ENCODE measurements at places on chromosomes 5 and 9. TPM values are rescaled to one million over a fixed set of nuclear protein-coding genes. Genes with fewer than 3 reads are reported as not detected.

- peak; percentile 44 for DNase-seq
These were observed 981.2 kb downstream of the TLE4 start for GRCh38 chr9:80552931-80553330.

GRCh38 chr9:27712806-27713205, 139.5 kb upstream of the C9orf72 start:
- no peak for DNase-seq

DNA sequence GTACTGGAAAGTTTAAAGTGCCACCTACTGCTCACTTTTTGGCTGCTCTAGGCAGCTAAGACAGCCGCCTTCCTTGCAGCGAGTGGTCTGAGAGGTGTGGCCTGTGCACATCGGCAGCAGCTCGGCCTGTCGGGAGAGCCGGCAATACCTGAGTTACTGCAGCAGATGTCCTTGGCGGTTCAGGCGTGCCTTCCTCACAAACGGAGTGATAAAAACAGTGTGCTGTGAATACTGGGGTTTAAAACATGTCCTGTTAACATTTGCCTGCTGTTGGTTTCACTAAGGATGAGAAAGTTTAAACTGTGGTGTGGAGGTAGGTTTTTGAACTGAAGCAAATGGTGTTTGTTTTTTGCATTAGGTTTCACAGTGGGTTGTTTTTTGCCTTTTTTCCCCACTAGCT, 12.9 kb downstream of the TRAF2 start:
- no peak for DNase-seq

- DNase-seq, result no peak
These were observed 115.7 kb upstream of the EPB41L4A start for GRCh38 chr5:112534611-112535255.

GRCh38 chr9:128396970-128397613, 23.6 kb upstream of the CERCAM start:
- no peak for DNase-seq

GRCh38 chr5:52603778-52604554, 183.8 kb upstream of the ITGA1 start:
- no peak for DNase-seq

DNA sequence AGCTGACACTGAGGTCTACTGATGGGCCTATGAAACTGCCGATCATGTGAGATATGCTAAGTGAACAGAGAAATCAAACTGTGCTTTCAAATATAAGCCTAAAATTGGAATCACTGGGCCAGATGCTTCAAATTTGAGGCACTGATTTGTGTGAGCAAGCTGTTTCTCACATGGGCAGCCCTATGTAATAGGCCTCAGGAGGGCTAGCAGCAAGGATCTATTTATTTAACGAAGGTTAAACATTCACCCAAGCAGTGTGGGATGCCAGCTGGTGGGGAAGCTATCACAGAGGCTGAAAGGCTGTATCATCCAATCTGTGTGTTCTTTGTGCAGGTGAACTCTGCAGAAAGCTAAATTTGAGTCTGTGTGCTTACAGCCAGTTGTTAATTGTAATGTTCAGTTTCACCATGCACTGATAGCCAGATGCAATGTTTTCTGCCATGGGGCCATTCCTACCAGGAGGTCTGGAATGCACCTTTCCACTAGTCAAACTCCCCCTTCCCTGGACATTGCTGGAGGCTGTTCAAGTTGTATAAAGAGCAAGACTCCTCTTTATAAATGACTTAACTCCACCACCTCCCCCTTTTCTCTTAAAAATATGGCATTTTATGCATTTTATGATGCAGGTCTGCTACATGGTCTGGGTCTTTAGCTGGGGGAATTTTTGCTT, 228.9 kb downstream of the SH3GL2 start:
- DNase-seq, result no peak

DNA sequence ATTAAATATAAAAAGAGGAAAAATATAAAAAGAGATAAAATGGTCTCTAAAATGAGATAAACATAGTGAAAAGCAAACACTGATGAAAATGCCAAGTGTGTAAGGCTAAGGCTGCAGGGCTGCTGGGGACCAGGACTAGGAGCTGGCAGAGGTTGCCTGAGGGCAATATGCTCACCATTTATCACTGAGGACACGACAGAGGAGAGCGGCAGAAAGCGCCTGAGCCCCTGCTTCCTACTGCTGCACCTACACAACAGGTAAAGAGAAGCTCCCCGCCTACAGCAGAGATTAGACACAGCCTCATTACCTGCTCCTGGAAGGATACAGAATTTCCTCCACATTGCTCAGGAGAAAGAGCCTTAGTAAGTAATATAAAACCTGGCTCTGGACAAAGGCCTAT, 70.7 kb upstream of the PPP1R2B start:
- no peak for DNase-seq

GRCh38 chr9:110954822-110955291, 83.4 kb downstream of the LPAR1 start:
- DNase-seq, result no peak

DNA sequence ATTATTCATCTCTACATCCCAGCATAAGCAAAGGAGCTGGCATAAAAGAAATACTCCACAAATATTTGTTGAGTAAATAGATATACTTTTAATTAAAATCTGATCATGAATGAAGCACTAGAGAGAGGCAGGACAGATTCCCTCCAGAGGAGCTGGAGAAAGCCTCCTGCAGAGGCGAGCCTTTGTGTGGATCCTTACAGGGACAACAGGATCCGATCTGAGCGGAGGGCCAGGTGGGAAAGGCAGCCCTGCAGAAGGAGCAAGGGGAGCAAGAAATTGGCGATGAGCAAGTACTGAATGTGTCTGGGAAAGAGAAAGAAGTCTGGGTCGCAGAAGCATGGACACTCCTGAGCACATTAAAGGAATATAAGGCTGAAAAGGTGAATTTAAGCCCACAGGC, 69.4 kb downstream of the EBF1 start:
- DNase-seq, result no peak

DNA sequence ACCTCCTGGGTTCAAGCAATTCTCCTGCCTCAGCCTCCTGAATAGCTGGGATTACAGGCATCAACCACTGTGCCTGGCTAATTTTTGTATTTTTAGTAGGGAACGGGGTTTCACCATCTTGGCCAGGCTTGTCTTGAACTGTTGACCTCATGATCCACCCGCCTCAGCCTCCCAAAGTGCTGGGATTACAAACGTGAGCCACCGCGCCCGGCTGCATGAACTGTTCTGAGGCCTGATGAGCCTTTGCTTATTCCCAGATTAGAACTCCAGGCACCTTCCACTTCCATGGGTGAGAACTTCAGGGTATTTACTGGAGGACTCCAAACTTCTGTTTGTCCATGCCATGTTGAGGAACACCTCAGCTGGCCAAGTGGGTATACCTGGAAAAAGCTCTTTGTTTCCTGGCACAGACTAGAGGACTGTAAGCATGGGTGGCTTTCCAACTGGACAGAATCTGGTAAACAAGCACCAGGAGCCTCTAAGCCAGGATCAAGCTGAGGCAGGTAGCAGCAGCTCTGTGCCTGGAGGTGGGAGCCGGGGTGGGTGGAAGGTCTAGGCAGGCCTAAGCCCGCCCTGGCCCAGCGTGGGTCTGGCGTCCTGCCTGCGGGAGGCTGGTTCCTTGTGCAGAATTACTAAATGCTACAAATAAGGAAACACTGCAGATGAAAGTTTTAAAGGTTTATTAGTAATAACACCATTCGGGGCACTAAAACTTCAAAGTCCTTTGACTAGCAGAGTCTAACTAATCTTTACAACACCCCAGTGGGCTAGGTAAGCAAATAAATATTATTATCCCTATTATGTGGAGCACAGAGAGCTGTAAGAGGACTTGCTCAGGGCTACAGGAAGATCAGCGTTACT, 78.4 kb downstream of the SEMA5A start:
- peak; percentile 83 for DNase-seq

DNA sequence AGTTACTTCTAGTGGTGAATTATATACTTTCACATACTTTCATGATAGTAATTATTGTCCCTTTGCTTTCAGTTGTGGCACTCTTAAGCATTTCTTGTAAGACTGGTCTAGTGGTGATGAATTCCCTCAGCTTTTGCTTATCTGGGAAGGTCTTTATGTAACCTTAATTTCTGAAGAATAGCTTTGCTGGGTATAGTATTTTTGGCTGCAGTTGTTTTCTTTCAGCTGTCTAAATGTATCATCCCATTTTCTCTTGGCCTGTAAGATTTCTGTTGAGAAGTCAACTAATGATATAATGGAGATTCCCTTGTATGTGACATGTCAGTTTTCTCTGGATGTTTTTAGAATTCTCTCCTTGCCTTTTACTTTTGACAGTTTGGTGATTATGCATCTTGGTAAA, 41.0 kb downstream of the TMEM38B start:
- DNase-seq, result no peak

DNA sequence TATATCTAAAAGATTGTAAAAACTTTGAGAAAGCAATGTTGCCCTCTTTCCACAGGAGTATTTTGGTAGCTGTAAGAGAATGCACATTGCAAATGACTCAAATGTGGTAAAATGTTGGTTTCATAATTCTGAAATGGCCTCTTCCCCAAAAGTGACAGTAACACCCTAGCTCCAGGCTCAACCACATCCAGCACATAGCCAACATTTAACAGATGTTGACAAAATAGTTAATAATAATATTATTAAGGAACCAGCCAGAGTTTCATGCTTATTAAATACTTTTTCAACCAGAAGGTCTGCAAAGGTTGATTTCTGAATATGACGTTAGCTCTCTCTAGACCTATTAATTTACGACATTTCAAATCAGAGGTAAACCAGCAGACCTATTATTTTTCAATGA, 1.3 kb downstream of the ANXA1 start:
- DNase-seq, result no peak

Gene TAF11L13
- not detected for total RNA-seq

Gene ADAMTSL2
- 8.8 TPM for total RNA-seq

Gene SPATA31D4
- not detected for total RNA-seq

Gene PFDN1
- 41.5 TPM for total RNA-seq

Gene TPPP
- 7.5 TPM for total RNA-seq

Gene GCNT4
- total RNA-seq, result 17.8 TPM

Gene FRMD3
- total RNA-seq, result 16.8 TPM

Gene TMEM215
- not detected for total RNA-seq

All from ureter (tissue), 1 donor.